ENCODE measurements at places on chromosomes 7 and 10. TPM values are rescaled to one million over a fixed set of nuclear protein-coding genes. Genes with fewer than 3 reads are reported as not detected.

The TMEM196 gene
- not detected for total RNA-seq

The ST8SIA6 gene
- total RNA-seq = not detected

The SUGCT gene
- 1.1 TPM for total RNA-seq

The SYNPO2L gene
- total RNA-seq = not detected

The CRCP gene
- total RNA-seq = 25.7 TPM

The PDE6C gene
- not detected for total RNA-seq

The UCN3 gene
- not detected for total RNA-seq

The IRF5 gene
- total RNA-seq = 13.4 TPM

The SPDYE18 gene
- 0.28 TPM for total RNA-seq

The PIP gene
- 0.36 TPM for total RNA-seq

The PPRC1 gene
- 58.5 TPM for total RNA-seq

The CYP26C1 gene
- total RNA-seq = not detected

The PRRT4 gene
- not detected for total RNA-seq

The OGDHL gene
- total RNA-seq = 0.40 TPM

The PRKCQ gene
- 3.3 TPM for total RNA-seq

The LOXL4 gene
- total RNA-seq = 1.7 TPM

The PSAP gene
- total RNA-seq = 901 TPM

The NANOS1 gene
- 3.6 TPM for total RNA-seq

The EBF3 gene
- total RNA-seq = 0.19 TPM

The VWC2 gene
- total RNA-seq = not detected

The TMEM213 gene
- not detected for total RNA-seq

The CDK1 gene
- total RNA-seq = 100 TPM

The HTR5A gene
- total RNA-seq = not detected

The RAMP3 gene
- total RNA-seq = not detected

The AOC1 gene
- 0.32 TPM for total RNA-seq

Measured in A549 treated with Mapracorat at 1 μM for 4 hours (cell line).